LHCN-M2 (cell line): ENCODE measurements at places on chromosomes 2 and 18.

DNA sequence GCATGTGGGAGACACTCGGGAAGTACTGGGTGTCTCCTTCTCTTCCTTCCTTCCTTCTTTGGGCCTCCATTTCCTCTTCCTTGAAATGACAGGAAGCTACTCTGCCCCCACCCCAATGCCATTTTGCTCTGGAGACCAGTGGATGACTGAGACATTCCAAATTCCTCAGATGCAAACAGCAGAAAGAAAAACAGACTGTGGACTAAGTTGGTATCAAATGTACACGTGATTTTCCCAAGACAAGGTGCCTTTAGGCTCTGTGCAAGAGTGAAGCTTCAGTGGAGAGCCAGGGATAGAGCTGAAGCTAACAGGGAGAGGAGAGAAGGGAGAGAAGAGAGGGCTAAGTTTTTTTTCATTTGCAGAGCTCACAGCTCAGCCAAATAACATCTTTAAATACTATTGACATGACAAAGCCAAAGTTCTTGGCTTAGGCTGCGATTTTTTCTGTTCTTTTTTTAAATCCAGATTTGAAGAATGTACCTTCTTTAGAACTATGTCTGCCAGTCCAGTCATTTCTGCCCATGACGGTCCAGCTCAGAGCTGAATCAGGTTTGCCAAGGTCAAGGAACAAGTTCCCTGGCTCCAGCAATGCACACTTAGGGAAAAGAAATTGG, 84.5 kb upstream of the LCLAT1 start:
- no peak for DNase-seq

DNA sequence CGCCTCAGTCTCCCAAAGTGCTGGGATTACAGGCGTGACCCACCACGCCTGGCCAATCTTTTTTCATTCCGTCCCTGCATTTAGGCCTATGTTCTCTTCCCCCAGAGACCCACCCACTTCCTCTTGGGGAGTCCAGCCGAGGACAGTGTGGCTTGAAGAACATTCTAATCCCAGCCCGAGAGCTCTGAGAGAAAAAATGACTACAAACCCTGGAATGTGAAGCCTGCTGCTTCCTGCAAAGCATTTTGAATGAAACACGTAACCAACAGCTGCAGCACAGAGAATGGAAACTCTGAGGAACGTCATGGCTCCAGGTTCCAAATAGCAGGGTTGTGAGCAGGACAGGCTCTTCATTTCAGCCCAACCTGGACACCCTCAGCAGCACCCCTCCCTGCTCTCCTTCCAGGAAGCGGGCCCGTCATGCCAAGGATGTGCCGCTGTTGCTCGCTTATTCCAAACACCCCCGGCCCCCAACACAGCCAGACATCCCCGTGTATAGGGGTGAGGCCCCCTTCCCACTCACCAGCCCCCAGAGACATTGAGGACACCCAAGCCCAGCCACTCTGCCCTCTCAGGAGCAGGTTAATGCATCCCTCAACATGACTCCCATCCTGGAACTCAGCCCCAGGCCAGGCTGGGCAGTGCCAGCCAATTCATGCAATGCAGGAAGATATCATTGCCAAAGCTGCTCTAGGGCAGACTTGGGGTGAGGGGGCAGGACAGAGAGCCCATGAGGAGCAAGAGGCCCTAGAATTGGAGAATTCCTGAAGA, 139.8 kb downstream of the ZFP36L2 start:
- peak; percentile 100 for DNase-seq

GRCh38 chr2:63850649-63851048, 9.0 kb downstream of the UGP2 start:
- DNase-seq, result no peak

- no peak for DNase-seq
Observed at GRCh38 chr2:444937-445884, 157.3 kb upstream of the ALKAL2 start.

DNA sequence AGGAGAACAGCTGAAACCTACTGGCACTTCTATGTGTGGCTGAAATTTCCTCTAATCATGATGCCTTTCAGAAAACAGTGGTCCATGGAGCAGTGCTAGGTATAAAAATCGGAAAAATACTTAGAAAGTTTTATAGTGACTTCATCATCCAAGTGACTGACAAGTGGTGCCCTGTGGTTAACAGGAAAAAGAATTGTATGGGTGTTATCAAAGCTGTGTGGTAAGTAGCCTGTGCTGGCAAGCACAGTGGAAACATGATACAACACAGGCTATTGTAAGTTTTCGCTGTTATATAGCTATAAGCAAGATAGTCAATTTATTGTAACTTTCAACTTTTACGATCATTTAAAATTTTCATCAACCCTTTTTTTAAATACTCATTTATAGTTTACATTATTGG, 1599.7 kb upstream of the ZEB2 start:
- DNase-seq, result no peak

GRCh38 chr2:165793161-165793778, 777 bp downstream of the GALNT3 start:
- DNase-seq, result no peak

DNA sequence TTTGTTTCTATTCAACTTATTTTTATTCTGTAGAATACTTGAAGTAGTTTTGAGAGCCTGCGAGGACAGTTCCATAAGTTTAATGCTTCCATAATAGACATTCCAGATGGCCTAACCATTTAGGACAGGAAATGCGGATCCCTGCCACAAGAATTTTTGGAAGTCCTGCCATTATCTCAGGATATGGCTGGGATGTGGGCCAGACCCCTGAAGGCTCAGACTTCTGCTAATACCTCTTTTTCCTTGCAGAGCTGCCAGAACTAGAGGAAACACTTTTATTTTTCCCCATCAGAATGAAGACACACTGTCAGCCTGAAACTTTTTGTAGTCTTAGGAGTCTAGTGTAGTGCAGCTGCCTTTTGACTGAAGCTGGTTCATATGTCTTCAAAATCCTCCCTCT, 806.5 kb downstream of the TDRD15 start:
- no peak for DNase-seq
